Mesendoderm (in vitro differentiated cells): ENCODE measurements at places on chromosomes 11 and 22.

DNA sequence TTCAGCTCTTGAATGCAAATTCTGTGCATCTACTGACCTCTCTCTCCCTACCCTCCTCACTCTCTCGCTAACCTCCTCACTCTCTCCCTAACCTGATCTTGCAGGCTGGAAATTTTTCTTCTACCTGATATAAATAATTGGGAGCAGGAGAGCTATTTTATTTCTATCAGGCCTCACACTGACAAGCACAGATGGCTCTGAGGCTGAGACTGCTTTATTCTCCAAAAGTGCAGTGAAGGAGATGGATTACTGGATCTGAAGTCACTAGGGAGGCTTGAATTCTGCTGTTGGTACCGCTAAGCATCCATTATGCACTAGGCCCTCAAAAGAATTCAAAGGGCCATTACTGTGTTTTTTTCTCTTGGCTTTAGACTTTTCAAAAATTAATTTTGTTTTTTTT, 19.4 kb upstream of the LDHA start:
- DNase-seq: no peak

DNA sequence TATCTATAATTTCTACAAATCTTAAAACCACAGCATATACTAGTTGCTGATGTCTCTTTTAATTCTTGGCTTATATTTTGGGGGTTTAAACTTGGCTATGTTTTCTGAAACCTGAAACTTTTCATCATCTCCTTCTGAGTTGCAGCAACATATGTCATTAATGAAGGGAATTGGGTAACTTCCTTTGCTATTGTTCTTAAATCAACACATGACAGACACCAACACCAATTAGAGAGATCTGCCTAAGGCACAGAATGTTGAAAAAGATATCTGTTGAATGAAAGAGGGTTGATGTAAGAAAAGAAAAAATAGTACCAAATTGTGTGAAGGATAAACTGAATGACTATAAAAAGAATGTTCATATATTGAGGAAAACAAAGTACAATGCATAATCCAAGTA, 10.3 kb upstream of the GAS2 start:
- DNase-seq: peak; percentile 41

DNA sequence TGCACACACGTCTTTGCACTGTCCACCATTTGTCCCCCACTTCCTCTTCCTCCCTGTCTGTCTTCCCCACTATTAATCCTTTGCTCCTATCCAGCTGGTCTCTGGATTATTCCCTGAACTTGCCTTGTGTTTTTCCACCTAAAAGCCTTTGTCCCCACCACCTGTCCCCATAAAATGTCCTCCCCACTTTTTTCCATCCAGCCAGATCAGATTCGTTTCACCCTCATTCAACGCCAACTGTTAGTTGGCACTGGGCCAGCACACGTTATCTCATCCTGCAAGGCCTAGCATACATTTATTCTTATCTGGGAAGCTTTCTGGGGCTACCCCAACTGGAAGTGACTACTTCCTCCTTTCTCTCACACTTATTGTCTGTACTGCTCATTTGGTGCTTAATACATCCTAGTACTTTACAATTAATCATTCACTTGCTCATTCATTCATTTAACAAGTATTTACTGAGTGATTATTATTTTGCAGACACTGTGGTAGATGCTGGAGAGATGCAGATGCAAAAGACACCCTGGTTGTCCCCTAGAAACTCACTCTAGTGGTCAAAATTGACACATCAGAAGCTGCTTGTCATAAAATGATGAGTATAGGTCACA, 96.2 kb downstream of the RASSF10 start:
- no peak for DNase-seq

DNA sequence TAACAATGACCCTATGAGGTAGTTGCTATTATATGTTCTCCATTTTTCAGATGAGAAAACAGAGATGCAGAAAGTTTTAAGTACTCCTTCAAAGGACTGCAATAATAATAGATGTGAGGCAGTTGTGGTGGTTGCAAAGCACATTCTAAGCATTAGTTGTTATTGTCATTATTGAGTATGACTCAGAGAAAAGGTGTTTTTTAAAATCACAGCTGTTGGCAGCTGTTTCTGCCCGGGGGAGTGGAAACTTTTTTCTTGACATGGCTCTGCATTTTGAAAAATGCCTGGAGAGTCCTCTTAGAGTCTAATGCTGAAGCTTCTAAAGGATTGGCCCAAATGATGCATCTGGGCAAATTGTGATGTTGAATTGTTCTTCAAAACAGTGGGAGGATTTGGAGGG, 244.5 kb upstream of the MPPED2 start:
- DNase-seq: no peak

DNA sequence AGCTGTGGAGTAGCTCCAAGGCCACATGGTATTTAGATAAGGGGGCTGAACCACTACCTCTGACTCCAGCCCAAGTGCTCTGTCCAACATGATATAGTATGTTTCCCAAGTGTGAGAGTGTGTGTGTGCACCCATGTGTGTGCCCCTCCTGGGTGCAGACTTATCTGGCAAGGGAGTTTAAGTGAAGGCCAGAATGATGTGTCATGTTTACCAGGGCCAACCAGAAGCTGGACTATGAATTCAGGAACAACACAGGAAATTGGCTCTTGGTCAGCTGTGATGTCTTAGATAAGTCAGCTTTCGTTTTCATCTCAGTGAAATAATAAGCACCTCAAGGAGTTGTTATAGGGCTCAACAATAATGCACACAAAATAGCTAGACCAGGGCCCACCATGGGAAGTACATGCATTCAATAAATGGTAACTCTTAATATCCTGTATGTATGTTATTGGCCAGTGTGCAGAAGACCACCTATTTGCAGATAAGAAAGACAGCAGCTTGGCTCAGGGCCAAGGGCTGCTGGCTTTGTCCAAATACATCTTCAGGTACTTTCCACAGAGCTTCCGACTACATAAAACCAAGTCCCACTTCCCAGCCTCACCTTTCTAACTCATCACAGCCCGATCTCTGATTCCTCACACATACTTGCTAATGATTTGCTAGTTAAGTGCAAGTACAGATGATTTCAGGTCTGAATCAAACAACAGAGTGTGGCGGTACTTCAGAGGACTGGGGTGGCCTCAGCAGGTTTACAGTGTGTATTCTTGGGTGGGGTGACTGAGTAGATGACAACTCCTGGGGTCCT, 120.9 kb downstream of the ME3 start:
- peak; percentile 18 for DNase-seq

DNA sequence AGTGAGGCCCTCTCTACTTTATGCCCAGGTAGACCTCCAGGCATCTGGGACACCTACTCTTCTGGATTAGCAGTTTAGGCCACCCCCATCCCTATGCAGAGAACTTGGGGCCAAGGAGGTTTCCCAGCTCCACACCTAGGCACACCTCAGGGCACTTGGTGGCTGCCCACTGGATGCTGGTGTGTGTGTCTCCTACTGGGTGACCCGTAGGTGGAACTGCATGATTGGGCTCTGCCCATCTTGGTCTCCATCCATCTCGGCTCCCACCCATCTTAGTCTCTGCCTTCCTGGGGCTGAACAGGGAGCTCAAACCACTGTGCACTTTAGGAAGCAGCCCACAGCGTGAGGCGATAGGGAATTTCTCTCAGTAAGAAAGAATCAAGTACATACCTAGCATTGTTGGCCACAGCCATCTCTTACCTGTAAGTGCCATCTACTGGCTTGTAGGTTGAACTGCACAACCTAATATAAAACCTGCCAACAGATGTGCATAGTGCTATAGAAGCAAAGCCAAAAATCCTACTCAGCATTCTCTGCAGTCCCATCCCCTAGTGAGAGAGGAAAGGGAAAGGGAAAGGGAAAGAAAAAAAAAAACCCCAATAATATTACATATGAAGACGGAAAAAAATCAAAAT, 61.6 kb upstream of the PTPN5 start:
- peak; percentile 80 for DNase-seq
